ENCODE measurements at places on chromosomes 2 and 18.
A peak's percentile ranks its signal among the peaks of the same experiment; 100 is the strongest.

GRCh38 chr2:170243118-170243837 is 65.3 kb downstream of the MYO3B start:
- no peak for DNase-seq

DNA sequence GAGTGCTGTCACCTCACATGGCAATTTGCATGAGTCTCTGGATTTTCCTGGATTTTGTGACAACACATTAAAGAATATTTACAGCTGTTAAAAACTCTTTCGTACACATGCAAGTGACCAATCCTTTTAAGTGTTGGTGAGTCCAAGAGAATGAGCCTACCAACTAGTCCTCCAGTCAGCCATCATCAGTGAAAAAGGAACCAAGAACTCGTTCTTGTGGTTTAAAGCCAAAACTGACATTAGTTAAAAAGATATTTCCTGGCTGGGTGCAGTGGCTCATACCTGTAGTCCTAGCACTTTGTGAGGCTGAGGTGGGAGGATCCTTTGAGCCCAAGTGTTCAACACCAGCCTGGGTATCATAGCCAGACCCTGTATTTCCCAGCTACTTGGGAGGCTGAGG is 215.4 kb upstream of the ITGA4 start:
- no peak for DNase-seq

- no peak for DNase-seq
Measured at GRCh38 chr18:60560071-60560470, 187.5 kb upstream of the MC4R start.

GRCh38 chr2:209570194-209570593 is 146.3 kb downstream of the MAP2 start:
- no peak for DNase-seq

DNA sequence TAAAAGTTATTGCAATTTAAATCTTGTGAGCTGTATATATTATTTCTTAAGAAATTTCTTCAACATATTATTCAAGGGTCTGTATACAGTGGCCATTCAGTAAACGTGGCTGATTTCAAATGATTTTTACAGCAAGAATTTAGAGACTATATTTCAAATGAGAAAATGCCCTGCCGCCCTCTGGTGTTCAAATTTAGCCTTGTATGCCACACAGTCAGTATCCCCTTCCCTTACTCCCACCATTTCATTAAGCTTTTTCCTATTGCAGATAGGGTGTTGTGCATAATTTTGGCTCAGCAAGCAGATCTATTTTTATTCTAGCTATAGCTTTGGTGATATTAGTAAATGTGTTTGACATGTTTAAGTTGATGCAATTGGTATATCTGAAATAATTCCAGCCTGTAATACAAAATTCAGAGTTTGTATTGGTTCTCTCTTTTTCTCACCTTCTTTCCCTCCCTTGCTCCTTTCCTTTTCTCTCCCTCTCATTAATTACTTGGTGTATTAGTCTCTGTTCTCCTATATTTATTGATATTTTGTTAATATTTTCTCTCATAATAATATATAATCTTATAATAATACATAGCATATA is 22.8 kb upstream of the SCN7A start:
- peak; percentile 47 for DNase-seq

All from astrocyte of the hippocampus (primary cell).